ENCODE measurements at places on chromosomes 1 and 21.

GRCh38 chr1:47881505-47882442, 115.4 kb downstream of the TRABD2B start:
- DNase-seq, result no peak

DNA sequence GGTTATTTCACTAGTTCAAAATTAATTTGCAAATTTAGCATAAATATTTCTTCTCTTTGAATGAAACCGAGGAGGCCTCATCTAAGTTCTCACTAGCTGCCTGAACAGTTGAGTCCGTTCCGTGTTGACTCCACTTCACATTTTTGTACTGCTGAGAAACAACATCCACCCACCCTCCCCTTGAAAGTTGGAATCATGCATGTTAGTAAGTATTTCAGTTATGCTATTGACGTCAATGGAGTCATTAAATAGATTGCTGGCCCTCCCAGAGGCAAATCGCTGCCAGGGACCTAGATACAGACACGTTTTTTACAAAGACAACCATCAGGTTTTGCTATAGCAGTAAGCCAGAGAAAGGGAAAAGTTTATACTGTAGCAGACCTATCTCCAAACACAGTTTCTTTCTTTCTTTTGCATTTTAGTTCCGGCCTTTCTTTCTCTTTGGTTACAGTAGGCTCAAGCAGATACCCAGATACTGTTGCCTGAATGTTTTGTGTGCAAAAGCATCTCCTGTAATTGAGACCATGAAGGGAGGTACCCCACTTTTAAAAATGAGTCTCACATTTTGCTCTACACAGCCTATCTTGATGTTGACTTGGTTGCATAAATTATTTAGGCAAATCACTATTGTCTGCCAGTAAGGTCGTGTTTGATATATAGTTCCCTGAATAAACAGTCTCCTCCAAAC, 262.6 kb upstream of the SGIP1 start:
- no peak for DNase-seq

DNA sequence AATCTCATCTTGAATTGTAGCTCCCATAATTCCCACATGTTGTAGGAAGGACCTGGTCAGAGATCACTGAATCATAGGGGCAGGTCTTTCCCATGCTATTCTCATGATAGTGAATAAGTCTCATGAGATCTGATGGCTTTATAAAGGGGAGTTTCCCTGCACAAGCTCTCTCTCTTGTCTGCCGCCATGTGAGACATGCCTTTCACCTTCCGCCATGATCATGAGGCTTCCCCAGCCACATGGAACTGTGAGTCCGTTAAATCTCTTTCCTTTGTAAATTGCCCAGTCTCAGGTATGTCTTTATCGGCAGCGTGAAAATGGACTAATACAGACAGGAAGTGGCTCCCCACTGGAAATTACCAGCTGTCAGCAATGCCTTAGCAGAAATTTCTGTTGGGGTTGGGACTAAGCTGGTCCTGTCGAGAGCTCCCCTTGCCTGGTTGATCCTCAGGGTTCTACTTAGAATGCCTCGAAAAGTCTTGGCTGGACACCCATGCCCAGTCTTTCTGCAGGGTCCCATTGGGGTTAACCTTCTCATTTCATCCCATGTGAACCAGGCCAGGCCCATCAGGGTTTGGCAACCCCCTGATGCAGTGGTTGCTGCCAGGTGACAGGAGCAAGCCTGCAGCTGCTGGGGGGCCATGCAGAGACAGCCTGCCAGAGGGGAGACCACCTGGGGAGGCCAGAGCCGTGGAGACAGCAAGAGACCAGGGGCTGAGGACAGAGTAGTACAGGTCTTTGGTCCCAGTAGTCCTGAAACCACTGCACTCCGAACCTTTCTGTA, 2.8 kb upstream of the ABCG1 start:
- no peak for DNase-seq

- no peak for DNase-seq
Observed at GRCh38 chr1:181126289-181126688, 37.8 kb downstream of the IER5 start.

GRCh38 chr1:206768472-206769303, 1.9 kb upstream of the IL19 start:
- no peak for DNase-seq

DNA sequence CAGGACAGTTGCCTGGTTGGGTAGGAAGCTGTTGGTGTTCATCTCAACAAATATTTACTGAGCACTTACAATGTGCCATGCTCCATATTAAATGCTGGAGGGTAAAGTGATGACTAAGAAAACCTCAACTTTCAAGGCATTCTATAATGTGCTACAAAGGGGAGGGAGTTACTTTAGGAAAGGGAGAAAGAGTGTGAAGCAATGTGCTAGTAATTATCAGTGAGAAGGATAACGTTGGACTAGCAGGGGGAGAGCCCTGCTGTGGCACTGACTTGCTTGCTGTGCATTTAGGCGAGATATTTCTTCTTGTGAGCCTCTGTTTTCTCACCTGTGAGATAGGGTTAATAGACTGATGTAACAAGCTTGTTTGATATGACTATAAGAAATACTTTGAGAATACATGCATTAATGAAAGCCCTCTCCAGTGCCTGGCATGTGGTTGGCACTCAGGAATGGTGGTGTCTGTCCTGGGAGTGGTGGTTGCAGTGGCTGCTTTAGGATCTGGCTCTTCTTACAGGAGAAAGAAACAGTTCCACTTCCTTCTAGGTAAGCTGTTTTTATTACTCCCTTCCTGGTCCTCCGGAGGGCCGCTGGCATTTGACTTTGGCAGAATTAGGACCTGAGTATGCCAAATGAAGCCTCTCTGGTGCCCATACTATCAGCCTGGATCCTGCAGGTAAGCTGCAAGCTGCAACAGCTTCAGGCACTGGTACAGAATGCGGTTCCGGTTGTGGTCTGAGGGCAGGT, 111.1 kb upstream of the COA6 start:
- DNase-seq, result no peak

- DNase-seq, result no peak
Observed at GRCh38 chr1:29687601-29688244, 451.4 kb downstream of the PTPRU start.

DNA sequence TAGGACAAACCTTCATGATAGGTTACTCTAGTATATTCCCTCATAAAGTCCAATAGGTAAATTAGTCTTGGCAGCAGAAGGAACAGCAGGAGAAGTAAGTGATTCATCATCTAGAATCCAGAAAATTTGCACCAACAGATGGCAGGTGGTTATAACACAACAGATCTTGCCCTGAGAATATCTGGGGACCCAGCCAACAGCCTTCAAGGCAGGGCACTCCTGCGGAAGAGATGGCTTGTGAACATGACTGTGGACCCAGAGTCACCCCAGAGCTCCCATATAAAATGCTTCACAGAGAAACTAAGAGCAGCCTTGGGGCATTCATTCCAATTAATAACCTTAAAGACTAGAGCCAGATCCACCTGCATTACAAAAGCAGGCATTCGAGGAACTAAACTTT, 7.9 kb upstream of the PLA2G2C start:
- DNase-seq, result no peak

DNA sequence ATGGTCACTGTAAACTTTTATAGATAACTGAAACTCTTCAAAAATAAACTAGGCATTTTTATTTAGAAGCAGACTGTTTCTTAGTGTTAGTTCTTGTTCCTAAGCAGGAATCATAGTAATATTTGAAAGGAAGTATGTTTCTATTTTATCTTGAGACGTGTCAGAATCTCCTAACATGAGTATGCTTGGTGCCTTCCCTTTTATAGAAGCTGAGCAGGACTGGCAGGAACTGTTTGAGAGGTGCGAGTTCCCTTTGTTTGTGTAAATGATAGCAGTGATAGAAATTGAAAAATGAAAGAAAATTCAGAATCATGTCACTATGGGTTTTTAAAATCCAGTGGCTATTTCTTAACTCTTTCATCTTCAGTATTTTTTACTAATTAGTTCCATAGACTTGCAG, 56.9 kb downstream of the LRRC8D start:
- DNase-seq, result no peak

- DNase-seq, result no peak
Observed at GRCh38 chr1:20443703-20444586, 42.1 kb downstream of the CAMK2N1 start.

DNA sequence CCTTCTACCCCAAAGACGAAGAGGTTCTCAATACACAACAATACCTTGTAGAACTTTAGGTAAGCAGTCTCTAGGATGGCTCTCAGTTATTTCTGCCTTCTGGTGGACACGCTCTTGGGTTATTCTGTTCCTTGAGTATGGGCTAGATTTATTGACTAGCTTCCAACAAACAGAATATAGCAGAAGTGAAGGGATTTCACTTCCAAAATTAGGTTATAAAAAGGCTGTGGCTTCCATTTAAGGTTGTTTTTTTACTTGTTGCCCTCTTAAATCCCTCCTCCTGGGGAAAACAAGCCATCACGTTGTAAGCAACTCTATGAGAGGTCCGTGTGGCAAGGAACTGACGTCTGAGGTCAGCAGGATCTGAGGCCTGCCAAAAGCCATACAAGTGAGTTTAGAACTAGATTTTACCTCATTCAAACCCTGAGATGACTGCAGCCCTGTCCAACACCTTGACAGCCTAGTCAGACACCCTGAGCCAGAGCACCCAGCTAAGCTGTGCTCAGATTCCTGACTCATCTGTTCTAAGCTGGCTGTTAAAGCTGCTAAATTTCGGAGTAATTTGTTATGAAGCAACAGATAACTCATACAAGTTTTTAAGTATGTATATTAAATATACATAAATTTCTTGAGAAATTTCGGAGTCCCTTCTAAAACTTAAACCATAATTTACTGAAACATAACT, 12.7 kb downstream of the SSX2IP start:
- DNase-seq, result no peak

- no peak for DNase-seq
Observed at GRCh38 chr1:168092566-168093355, 44.0 kb downstream of the GPR161 start.

DNA sequence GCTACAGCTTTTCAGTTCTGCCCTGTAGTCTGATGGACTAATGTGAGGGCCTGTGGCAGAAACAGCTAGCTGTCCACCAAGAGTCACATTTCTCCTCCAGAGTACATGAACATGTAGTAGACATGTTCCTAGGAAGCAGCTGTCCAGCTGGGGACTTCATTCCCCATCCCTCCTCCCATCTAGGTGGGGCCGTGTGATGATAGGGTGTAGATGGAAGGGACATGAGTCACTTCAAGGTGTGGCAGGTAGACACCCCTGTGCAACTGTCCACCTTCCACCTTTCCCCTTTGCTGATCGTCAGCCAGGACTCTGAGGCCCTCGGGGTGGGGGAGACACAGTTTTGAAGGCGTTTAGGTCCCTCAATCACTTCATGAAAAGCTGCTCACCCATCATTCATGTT, 3.6 kb upstream of the RD3 start:
- no peak for DNase-seq

DNA sequence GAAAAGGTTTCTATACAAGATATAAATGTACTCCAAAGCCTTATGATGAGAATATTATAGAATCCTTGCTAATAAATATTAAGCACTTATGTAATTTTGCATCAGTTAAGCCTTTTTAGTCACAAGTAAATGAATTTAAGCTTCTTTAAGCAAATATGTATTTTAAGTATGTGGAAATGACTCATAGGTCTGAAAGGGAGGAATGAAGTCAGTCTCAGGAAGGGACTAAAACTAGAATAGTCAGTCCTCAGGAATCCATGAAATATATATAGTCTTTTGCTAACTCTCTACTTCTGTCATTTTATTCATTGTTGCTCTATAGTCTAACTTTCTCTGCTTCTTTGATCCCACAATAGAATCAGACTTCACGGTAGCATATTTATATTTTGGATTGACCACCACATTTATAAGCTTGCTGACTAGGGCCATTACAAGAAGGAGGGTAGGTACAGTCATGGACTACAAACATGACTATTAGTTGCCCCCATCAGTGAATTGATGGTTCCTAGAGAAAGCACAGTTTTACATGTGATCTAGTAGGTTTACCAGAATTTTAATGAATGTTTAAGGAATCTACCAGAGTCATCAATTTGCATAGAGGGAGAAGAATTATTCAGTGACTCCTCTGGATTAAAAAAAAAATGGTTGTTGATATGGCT, 20.2 kb upstream of the RABGGTB start:
- DNase-seq, result no peak

DNA sequence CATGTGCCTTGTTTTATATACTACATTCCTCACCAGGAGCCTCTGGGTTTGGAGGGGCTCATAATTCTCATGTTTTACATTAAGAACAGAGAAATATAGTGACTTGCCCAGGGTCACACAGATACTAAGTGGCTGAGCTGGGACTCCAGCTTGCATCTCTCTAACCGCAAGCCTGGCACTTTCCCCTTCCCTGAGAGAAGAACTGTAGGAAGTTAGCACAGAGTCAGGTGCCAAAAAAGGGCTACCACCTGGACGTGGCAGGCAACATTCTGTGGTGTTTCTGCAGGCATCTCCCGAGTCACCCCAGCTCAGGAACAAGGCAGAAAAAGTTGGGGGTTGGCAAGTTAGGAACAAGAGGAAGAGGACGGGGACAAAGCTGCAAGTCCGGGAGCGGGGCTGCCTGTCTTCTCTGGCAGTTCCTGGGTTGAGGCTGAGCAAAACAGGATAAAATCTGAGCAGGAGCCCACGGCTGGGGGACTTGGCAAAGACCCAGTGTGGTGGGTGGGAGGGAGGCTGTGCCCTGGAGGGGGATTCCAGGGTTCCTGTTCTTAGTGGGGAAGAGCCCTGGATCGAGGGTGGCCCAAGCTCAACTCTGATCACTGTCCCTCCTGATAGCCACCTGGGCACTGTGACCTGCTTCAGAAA, 9.8 kb downstream of the PLA2G5 start:
- DNase-seq, result no peak

- DNase-seq, result no peak
Observed at GRCh38 chr1:221669441-221669840, 72.4 kb downstream of the DUSP10 start.

- DNase-seq, result peak; percentile 86
Observed at GRCh38 chr1:226125097-226125630, 61.4 kb downstream of the ACBD3 start.

GRCh38 chr1:156384007-156384406, 15.0 kb downstream of the RHBG start:
- no peak for DNase-seq

DNA sequence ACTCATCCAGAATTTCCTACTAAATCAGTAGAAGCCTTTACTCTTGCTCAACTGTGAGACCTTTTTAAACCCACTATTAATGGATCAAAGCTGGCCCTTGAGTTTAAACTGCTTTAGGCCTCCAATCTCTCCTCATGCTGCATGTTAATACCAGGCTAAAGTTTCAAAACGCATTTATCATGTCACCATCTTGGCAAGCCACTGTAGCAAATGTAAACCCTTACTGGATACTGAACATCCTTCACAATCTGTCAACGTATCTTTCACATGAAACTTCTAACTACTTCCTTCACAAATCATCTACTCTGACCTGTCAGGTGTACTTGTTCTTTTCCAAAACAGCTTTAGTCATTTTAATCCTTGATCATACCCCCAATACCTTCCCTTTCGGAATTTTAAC, 3.0 kb downstream of the PAXBP1 start:
- no peak for DNase-seq

DNA sequence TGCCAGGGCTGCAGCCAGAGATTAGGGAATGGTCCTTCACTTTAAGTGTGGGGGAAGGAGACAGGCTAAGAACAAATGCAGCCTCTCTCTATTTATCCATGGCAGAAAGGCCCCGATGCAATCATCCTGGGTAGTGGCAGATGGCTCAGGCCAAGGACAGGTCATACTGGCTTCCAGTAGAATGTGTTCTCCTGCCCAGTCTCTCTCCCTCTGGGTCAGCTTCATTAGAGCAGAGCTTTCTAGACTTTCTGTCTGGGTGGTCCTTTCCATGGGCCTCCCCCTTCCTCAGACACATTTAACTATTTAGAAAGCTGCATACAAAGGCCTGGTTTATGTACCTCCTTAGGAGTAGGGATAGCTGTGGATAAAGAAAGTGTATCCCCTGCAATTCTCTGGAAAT, 4.8 kb upstream of the PTCH2 start:
- no peak for DNase-seq

GRCh38 chr21:29379517-29380054, 80.9 kb downstream of the BACH1 start:
- DNase-seq, result no peak
